ENCODE measurements at places on chromosomes 1 and 21. TPM values are rescaled to one million over a fixed set of nuclear protein-coding genes. Genes with fewer than 3 reads are reported as not detected.

- H3K36me3 ChIP-seq: no peaks in the 10 kb centered on the region
- 0 out of 2 replicates have a peak, but pooled peaks cover 3% of the 10 kb centered on the region for H3K4me1 ChIP-seq
- DNase-seq: no peak
- H3K4me3 ChIP-seq: no peak overlapping the region
These were observed 9.5 kb upstream of the CSF1 start for GRCh38 chr1:109901141-109901523.

DNA sequence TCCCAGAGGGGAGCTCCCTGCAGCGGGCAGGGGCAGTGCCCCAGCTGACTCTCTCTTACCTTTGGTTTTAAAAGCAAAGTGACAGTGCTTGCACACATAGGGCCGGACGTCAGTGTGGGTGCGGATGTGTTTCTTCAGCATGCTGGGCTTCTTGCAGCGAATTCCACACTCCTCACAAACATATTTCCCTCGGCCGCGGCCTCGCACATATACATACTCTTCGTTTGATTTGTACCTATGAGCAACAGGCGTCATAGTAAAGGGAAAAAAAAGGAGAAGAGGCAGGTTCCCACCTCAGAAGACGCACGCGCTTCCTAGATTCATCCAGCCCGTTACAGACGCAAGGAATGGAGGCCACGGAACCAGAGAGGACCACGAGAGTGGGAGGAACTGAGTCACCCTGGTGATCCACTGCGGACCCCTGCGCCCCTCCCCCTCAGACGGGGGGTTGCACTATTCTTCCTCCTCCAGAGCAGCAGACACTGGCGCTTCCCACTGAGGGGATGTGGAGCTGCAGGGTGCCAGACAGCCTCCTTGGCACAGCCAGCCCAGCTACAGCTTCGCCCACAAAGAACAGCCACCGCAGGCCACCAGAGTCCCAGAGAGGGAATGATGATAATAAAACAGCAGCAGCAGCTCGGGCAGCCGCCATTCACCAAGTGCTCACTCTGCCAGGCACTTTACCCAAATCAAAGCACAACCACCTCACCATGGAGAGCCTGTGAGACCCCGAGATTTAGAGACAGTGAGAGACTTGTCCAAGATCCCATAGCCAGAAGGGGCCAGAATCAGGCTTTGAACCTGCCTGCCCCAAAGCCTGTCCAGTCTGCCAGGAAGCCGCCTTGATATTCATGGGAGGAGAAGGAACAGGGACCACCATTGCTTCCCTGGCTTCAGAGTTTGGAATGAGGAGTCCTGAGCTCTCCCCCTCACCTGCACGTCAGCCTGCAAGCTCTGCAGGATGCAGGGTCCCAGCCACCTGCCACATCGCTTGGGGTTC lies 40.5 kb upstream of the EDN2 start:
- DNase-seq: no peak
- H3K27ac ChIP-seq: no peak overlapping the region
- no peaks in the 10 kb centered on the region for H3K27me3 ChIP-seq
- H3K4me3 ChIP-seq: no peak overlapping the region
- peaks cover 2% of the 10 kb centered on the region for H3K36me3 ChIP-seq

GRCh38 chr1:192826791-192827546 lies 18.1 kb downstream of the RGS2 start:
- H3K27ac ChIP-seq: no peak overlapping the region
- no peaks in the 10 kb centered on the region for H3K36me3 ChIP-seq
- DNase-seq: no peak
- no peaks in the 10 kb centered on the region for H3K27me3 ChIP-seq

- no peaks in the 10 kb centered on the region for H3K36me3 ChIP-seq
- H3K4me3 ChIP-seq: no peak overlapping the region
- peaks cover 36% of the 10 kb centered on the region for H3K27me3 ChIP-seq
- no peak overlapping the region for H3K27ac ChIP-seq
These were observed 4.7 kb upstream of the ITGB2 start for GRCh38 chr21:44925378-44925755.

DNA sequence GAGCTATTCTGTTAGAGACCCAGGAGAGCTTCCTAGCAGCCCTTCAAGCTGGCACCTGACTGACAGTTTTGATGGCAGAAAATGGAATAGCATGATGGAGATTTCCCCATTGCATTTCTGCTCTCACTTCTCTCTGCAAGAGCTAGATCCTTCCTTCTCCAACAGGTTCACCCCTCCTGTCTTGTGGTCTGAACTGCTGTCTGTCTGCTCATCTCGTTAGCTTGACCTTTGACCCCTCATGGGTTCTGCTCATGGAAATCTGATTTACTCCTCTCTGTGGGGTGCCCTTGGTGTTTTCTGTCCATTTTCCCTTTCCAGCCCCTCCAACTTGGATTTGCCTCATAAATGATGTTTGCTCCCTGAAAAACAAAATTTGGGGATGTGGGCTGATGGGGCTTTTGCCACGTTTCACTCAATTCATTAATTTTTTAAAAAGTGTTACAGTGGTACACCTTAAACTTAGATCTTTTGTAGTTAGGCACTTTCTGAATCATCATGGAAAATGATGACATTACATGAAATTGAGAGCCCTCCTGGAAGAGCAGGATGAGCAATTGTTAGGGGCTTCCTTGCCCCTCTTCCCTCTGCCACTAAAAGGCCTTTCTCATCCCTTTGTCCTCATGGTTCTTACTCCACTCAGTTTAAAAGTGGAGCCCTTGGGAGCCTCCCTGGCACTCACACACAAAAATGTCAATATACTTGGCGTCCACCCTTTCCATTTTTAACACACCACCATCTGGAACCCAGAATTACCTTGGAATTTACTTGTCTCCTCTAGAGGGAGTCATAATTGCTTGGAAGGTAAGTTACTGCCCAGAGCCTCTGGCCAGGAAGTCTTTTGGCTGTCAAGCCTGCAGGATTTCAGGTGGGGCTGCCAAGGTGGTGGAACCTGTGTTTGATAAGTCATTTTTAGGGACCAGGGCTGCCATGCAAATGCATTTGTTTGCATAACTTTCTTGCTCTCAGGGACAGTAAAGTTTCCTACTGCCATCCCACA lies 31.9 kb upstream of the IL19 start:
- no peaks in the 10 kb centered on the region for H3K27me3 ChIP-seq
- no peak overlapping the region for H3K27ac ChIP-seq
- H3K4me1 ChIP-seq: peaks cover 14% of the 10 kb centered on the region
- H3K4me3 ChIP-seq: no peak overlapping the region

- H3K4me3 ChIP-seq: no peak overlapping the region
- H3K27ac ChIP-seq: no peak overlapping the region
- H3K27me3 ChIP-seq: no peaks in the 10 kb centered on the region
- H3K36me3 ChIP-seq: peaks cover 18% of the 10 kb centered on the region
These were observed 22.7 kb downstream of the SLX9 start for GRCh38 chr21:44962403-44962966.

GRCh38 chr21:37273911-37274690 lies 7.0 kb upstream of the VPS26C start:
- no peaks in the 10 kb centered on the region for H3K27me3 ChIP-seq
- peaks cover 4% of the 10 kb centered on the region for H3K36me3 ChIP-seq
- peak overlapping the region; percentile 53 for H3K4me3 ChIP-seq
- peaks cover 30% of the 10 kb centered on the region for H3K4me1 ChIP-seq
- H3K27ac ChIP-seq: peak overlapping the region; percentile 95

DNA sequence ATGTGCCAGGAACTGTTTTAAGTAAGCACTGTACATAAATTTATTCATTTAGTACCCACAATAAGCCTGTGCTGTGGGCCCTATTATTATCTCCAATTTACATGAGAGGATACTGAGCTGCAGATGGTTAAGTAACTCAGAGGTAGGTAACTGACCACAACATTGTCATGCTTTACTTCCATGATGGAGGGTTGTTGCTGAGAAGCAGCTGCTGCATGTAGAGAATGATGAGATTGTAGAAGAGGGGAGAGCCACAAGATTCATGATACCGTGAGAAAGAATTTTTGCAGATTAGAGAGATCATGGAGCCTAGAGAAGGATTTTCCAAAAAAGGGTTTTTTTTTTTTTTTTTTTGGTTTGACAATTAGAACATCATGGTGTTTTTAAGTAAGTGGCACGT lies 313.1 kb downstream of the PTBP2 start:
- DNase-seq: no peak
- H3K27me3 ChIP-seq: no peaks in the 10 kb centered on the region
- H3K4me3 ChIP-seq: no peak overlapping the region
- H3K36me3 ChIP-seq: no peaks in the 10 kb centered on the region

- DNase-seq: no peak
- H3K4me3 ChIP-seq: no peak overlapping the region
- no peaks in the 10 kb centered on the region for H3K4me1 ChIP-seq
- no peaks in the 10 kb centered on the region for H3K27me3 ChIP-seq
- H3K36me3 ChIP-seq: no peaks in the 10 kb centered on the region
- no peak overlapping the region for H3K27ac ChIP-seq
These were observed 45.9 kb downstream of the ARHGEF16 start for GRCh38 chr1:3500265-3500835.

- H3K27me3 ChIP-seq: peaks cover 27% of the 10 kb centered on the region
- no peak overlapping the region for H3K4me3 ChIP-seq
- no peak for DNase-seq
- no peak overlapping the region for H3K27ac ChIP-seq
- no peaks in the 10 kb centered on the region for H3K36me3 ChIP-seq
- H3K4me1 ChIP-seq: no peaks in the 10 kb centered on the region
These were observed 11.1 kb upstream of the RIMKLA start for GRCh38 chr1:42369471-42369870.

GRCh38 chr1:213138391-213138790 lies 87.3 kb downstream of the RPS6KC1 start:
- H3K4me1 ChIP-seq: peaks cover 14% of the 10 kb centered on the region
- H3K27me3 ChIP-seq: no peaks in the 10 kb centered on the region
- H3K27ac ChIP-seq: no peak overlapping the region

- no peak for DNase-seq
- no peak overlapping the region for H3K4me3 ChIP-seq
- H3K27me3 ChIP-seq: no peaks in the 10 kb centered on the region
- H3K36me3 ChIP-seq: no peaks in the 10 kb centered on the region
- no peak overlapping the region for H3K27ac ChIP-seq
- H3K4me1 ChIP-seq: peaks cover 7% of the 10 kb centered on the region
These were observed 21.3 kb downstream of the C1QB start for GRCh38 chr1:22674410-22674749.

- H3K4me1 ChIP-seq: peaks cover 80% of the 10 kb centered on the region
- H3K36me3 ChIP-seq: peaks cover 30% of the 10 kb centered on the region
- H3K27ac ChIP-seq: no peak overlapping the region
These were observed 53.3 kb downstream of the MRPS6 start for GRCh38 chr21:34126691-34127090.

DNA sequence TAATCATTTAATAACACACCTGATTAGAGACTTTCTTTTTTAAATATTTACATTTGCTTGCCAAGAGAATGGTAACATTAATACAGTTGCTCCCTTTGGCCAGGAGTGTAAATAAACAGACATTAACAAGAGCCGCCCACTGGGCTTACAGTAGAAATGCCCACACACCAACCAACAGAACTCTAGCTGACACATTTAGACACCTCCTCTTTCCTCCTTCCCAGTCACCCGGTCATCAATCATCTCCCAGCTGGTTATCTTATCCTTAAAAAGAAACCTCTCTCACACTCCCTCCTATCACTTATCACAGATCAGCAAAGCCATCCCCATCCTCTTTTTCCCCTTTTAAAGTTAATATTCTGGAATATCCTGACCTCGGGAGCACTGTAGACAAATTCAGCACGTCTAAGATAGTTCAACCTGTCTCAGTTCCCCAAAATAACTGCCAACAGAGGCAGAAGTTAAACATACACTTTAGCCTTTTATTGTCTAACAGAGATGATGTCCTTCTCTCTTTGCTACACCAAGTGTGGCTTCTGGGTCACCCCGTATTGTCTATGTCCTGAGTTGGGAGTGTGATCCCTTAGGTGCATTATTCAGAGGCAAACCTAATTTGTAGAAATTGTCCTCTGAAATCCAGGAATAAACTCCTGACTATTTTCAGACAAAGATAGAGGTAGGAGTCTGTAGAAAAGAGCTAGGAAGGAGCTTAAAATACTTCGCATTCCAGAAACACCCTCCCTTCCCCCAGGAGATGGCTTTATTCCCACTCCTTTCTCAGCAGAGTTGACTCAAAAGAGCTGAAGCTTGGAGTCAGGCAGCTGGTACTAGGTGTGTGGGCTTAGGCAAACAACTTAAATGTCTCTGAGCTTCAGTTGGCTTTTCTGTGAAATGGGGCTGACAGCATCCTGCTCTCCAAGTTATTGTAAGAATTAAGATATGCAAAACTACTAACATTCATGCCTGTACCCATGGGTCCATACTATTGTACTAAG lies 8.8 kb downstream of the MYCL start:
- H3K4me1 ChIP-seq: peaks cover 59% of the 10 kb centered on the region
- peaks cover 3% of the 10 kb centered on the region for H3K27me3 ChIP-seq
- H3K27ac ChIP-seq: peak overlapping the region; percentile 96
- peak overlapping the region; percentile 40 for H3K4me3 ChIP-seq
- DNase-seq: peak; percentile 23
- no peaks in the 10 kb centered on the region for H3K36me3 ChIP-seq

DNA sequence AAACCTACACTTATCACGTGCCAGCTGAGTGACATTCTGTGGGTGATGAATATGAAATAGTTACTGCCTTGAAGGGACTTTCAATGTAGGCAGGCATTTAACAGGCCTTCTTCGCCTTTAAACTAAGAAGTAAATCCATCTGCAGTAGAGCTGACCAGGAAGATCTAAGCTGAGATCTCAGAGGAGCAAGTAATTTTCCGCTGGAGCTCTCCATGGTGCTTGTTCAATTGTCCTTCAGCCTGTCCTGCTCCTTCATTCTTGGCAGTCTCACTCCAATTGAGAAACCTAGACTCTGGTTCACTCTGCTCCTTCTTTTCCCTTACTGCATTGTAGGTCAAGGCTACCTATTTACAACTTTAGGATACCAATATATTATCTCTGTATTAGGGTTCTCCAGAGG lies 183.5 kb downstream of the HMCN1 start:
- H3K27ac ChIP-seq: no peak overlapping the region
- no peaks in the 10 kb centered on the region for H3K27me3 ChIP-seq
- H3K36me3 ChIP-seq: no peaks in the 10 kb centered on the region
- peaks cover 48% of the 10 kb centered on the region for H3K4me1 ChIP-seq

GRCh38 chr1:159204161-159205141 lies at the start of gene ACKR1:
TSS of gene ACKR1 (plus strand) at chr1:159204875. CDS start at chr1:159204960, 85 bp downstream.
- no peaks in the 10 kb centered on the region for H3K36me3 ChIP-seq
- H3K27ac ChIP-seq: no peak within 1 kb of the TSS
- no peak within 1 kb of the TSS for H3K4me3 ChIP-seq
- H3K4me1 ChIP-seq: peaks cover 40% of the 10 kb centered on the region
- peaks cover 6% of the 10 kb centered on the region for H3K27me3 ChIP-seq

GRCh38 chr1:32764826-32765569 lies 52.2 kb downstream of the YARS1 start:
- no peak for DNase-seq
- peak overlapping the region; percentile 93 for H3K27ac ChIP-seq
- H3K4me1 ChIP-seq: peaks cover 69% of the 10 kb centered on the region
- peaks cover 28% of the 10 kb centered on the region for H3K36me3 ChIP-seq

Gene DYNLT5
- total RNA-seq: 1.6 TPM

Gene CHD5
- total RNA-seq: 1.6 TPM

Gene UBASH3A
- 0.09 TPM for total RNA-seq

Gene CCDC30
- 2.1 TPM for total RNA-seq

Gene TSPAN2
- 12.0 TPM for total RNA-seq

Measured in WTC11 (cell line).